ENCODE measurements at places on chromosomes 6 and 20. TPM values are rescaled to one million over a fixed set of nuclear protein-coding genes. Genes with fewer than 3 reads are reported as not detected.

The ATRN gene
- 46.0 TPM for total RNA-seq

The NOX3 gene
- total RNA-seq, result not detected

The PCK1 gene
- not detected for total RNA-seq

The PLN gene
- total RNA-seq, result 0.11 TPM

The IMPG1 gene
- 0.37 TPM for total RNA-seq

The TNFRSF6B gene
- 57.4 TPM for total RNA-seq

The PRRT1 gene
- 0.11 TPM for total RNA-seq

The PMEPA1 gene
- under 0.01 TPM for total RNA-seq

The ROS1 gene
- total RNA-seq, result 2.0 TPM

The HSPA1L gene
- total RNA-seq, result 0.89 TPM

The OR2H1 gene
- not detected for total RNA-seq

The PROKR2 gene
- total RNA-seq, result not detected

The ZNF165 gene
- 0.77 TPM for total RNA-seq

Data from uterine smooth muscle cell (primary cell).